RPMI7951 (cell line): ENCODE measurements at places on chromosomes 12 and 14. TPM values are rescaled to one million over a fixed set of nuclear protein-coding genes. Genes with fewer than 3 reads are reported as not detected.

- no peak for DNase-seq
Observed at GRCh38 chr14:103366741-103367140, 18.5 kb upstream of the MARK3 start.

- DNase-seq: peak; percentile 97
Observed at GRCh38 chr14:89425931-89426330, 8.9 kb upstream of the FOXN3 start.

DNA sequence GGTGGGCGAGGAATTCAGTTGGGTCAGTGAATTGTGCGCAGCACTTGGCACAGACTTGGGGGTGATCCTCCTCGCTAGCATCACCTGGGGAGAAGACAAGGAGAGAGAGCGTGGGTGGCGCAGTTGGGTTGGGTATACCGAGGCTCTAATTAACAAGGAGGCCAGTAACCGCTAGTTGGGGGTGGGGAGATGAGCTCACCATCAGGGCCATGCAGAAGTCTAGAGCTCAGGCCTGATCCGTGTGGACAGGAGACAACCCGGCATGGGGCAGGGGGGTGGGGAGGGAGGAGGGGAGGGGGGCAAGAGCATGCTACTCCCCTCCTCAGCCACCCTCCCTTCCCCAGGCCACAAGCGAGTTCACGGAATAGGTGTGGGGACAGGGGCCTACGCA is 580 bp downstream of the SALL2 start:
- DNase-seq: no peak

The HCAR3 gene
- not detected in 2 replicates for total RNA-seq

The RFLNA gene
- total RNA-seq: 1.3 and 1.7 TPM in 2 replicates

The CD4 gene
- total RNA-seq: 3.5 and 5.4 TPM in 2 replicates

The LHX5 gene
- 0.12 TPM in 1 of 2 replicates, not detected in the other for total RNA-seq
